Stimulated activated CD8-positive, alpha-beta memory T cell treated with anti-CD3 and anti-CD28 coated beads, Interleukin-15, amount 100 ng/mL, for 24 hours (primary cell): ENCODE measurements at places on chromosomes 7 and 10.

DNA sequence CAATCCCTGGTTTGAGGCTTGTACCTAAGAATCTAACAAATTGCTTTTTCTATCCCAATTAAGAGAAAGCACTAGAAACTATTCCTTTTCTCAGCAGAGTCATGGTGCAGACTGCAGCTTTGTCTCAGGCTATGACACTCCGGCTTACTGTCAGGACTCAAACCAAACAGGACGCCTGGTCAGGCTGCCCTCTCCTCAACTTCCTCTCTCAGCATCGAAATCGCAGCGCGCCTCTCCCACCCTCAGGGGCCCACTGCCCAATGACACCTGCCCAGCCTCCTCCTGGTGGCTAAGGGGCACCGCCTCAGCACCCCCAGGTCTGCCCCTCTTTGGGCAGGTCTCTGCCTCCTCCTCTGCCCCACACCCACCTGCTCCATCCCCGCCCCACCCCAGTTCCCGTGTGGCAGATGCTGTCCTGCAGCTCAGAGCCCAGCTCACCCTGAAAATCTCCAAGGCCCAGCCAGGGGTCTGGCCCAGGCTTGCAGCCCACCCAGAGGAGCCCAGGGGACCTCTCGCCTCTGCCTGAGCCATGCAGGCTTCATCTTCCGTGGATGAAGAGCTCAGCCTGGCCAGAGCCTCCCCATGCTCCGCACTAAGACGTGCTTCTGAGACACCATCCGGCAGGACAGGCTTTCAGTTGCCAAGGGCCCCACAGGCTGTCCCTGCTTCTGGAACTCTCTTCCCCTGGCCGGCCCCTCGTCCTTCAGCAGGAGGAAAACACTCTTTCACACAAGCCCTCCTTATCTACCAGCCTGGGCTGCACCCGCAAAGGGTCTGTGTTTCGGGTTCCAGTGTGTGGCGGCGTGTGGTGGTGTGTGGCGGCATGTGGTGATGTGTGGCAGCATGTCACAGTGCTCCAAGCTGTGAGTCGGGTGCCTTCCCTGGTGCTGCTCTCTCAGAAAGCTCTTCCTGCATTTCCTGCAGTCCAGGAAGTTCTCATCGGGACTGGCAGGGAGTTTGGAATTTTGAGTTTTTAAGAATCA lies 16.4 kb upstream of the PTPRN2 start:
- DNase-seq, result no peak

GRCh38 chr10:35262436-35262835 lies 73.9 kb upstream of the CCNY start:
- no peak for DNase-seq

- no peak for DNase-seq
Observed at GRCh38 chr7:37081436-37081835, 357.1 kb upstream of the AOAH start.

DNA sequence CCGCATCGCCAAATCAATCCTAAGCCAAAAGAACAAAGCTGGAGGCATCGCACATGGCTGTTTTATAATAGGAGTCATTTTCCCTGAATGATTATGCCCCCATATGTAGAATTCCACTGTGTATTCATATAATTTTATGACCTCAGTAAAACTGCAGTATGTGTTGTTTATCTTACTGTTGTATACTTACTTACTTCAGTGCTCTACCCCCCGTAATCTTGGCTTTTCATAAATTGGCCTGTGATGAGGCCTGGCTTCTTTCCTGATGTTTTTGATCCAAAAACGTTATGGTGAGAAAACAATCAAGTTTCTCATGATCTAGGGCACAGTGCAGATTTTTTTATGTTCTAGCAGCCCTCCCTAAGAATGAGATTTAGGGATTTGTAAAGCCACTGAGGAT lies 306.4 kb upstream of the FZD1 start:
- no peak for DNase-seq

- no peak for DNase-seq
Observed at GRCh38 chr7:156608173-156608478, 32.4 kb upstream of the RNF32 start.

DNA sequence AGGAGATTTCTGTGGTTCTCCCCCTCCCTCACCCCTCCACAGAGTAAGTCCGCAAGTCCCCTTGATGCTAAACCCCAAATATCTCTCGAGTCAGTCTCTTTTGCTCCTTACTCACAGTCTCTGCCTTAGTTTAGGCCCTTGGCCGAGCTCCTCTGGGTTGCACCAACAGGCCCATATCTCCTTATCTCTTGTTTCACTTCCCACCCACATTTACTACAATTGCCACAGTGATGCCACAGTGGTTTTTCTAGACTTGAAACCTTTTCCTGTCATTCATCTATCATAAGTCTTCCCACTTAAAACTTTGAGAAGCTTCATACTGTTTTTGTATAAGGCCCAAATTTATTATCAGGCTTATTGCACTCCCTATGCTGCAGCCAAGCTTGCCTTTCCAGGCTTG lies 23.4 kb upstream of the NME8 start:
- no peak for DNase-seq

DNA sequence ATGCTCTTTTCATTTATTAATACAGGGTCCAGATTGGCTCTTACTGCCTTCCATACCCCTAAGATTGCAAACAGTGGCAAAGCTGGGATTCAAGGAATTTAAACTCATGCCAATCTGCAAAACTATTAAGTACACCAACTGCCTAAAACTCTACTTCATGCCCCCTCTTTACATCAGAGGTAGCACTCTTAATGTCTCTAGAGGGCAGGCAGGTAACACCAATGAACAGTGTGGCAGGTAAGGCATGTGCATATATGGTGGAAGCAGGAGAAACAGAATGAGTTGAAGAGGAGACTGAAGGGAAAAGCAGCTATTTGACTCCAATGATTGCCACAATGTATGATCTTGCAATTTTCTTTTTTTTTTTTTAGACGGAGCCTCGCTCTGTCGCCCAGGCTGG lies 156.7 kb downstream of the BTAF1 start:
- no peak for DNase-seq

GRCh38 chr10:12333380-12334185 lies 15.8 kb upstream of the CAMK1D start:
- DNase-seq, result no peak

DNA sequence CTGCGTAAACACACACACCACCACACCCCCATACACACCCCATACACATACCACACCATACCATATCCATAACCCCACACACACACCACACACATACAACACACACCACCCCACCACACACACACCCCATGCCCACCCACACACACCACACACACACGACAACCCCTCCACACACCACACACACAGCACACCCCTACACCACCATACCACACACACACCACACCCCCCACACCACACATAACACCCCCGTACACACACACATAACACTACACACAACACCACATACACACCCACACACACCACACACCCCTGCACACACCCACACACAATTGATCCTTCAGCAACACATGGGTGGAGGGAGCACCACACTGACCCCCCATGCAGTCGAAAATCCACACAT lies 50.3 kb upstream of the BMS1 start:
- DNase-seq, result no peak

DNA sequence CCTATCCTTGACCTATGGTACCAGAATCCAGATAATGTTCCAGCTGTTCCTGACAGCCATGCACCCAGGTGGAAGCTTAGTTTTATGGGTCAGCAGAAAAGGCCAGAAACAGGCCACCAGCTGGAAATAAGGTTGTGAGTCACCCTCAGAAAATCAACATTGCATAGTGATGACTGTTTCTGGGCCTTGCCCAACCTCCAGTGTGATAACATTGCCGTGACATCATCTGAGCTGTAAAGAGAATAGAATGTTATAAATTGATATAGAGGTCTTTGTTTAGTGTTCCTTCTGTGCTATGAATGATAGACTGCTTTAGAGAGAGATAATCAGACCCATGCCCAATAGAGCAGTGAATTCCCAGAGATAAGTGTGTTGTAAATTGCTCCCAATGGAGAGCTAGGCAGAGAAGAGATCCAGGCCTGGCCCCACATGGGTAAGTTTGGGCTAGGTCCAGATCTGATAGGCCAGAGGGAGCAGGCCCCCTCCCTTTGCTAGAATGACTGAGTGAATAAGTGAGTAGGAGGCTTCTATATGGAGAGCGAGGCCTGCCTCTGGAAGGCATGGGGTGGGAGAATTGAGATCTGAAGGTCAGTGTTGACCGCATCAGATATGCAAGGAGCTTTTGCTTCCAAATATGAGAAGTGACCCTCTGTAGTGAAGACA lies 14.2 kb upstream of the HPS1 start:
- no peak for DNase-seq

GRCh38 chr7:3673524-3673923 lies 372.5 kb downstream of the SDK1 start:
- DNase-seq, result peak; percentile 10

- DNase-seq, result no peak
Observed at GRCh38 chr7:12456506-12456905, 52.8 kb upstream of the VWDE start.

GRCh38 chr10:17454161-17455014 lies at the start of gene ST8SIA6:
Gene ST8SIA6 (minus strand): TSS chr10:17454595. CDS start chr10:17454255, 340 bp downstream.
- peak; percentile 14 for DNase-seq

- no peak for DNase-seq
Observed at GRCh38 chr7:158569858-158570323, 17.7 kb downstream of the PTPRN2 start.

DNA sequence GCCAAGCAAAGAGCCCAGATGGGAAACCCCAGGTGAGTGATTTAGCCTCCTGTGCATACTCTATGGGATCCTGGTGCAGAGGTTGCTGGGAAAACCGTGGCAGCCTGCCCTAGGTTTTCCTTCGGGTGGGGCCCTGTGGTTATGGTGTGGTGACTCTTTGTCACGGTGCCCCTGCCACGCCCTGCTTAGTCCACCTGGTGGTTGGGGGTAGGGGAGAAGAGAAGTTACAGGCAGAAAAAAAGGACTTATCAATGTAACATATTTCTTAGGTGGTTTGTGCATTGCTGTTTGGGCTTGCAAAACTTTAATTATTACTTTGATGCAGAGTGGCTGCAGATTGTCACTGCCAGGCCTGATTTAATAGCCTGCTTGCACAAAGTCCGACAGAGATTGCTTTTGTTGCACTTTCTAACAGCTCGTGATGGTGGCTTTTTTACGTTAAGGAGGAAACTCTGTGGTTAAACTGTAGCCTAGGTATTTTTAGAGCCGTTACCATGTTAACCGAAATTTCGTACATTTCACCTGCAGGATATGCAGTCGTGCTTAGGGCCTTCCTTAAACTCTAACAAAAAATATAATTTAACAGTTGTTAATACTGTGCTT lies 197.4 kb downstream of the RNLS start:
- DNase-seq, result no peak

DNA sequence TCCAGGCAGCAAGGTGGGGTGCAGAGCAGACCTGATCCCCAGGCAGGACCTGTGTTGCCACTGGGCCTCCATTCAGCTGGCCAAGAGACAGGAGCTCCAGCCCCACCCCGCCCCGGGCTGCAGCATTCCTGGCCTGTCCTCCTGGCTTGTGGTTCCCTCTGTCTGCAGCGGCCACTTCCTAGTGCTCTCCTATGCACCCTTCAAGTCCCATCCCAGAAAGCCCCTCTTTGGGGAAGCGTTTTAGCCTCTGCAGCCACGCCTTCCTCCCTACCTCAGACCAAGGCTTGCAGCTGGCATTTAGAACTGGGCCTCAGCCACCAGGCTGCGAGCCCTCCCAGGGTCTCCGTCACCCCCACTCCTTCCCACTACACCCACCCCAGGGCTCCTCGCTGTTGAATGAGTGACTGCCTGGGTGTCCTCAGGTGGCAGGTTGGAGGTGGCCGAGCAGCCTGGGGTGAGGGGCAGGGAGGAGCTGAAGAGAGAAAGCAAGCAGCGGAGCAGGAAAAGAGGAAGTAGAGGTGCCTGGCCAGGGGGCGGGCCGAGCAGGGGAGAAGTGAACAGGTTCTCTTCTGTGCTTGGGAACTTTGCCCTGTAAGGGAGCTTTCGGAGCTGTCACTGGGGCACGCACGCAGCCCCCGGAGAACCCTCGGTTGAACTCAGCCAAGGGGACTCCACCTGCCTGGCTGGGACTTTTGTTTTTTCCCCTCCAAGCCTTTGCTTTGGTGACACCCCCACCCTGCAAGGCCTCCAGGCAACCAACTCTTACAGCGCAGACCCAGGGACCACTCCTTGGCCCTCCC lies 109.1 kb upstream of the TNRC18 start:
- DNase-seq, result no peak

GRCh38 chr7:19869979-19870378 lies 96.6 kb upstream of the TMEM196 start:
- no peak for DNase-seq
